SK-N-SH (cell line): ENCODE measurements at places on chromosomes 12 and 14.

DNA sequence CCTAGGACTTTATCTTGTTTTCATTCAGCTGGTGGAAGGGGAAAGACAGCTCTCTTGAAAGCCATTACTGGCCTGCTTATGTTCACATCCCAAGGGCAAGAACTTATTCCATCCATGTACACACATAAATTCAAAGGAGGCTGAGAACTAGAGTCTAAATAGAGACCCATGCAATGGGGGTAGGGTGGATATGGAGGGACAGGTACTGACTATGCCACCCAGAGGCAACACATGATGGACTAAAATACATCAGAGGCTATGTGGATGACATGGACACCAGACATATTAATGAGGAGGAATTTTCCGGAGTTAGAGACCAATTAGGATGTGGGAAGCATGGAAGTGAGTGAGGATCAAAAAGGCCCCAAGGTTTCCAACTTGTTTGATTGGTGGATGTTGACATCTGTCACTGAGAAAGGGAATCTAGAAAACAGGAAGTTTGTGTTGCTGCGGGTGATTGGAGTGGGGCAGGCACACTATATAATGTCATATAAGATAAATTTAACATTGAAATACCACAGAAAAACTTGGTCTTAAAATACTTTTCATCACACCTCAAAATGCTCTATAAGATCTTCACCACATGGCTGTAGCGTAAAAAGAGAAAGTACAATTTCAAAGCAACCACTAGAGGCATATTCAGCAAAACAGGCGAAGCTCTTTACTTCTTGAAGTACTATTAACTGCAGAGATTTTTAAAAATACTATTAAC lies 130.4 kb downstream of the GRIP1 start:
- DNase-seq, result no peak

GRCh38 chr14:32576088-32576795 lies 247.1 kb downstream of the AKAP6 start:
- peak; percentile 58 for DNase-seq

DNA sequence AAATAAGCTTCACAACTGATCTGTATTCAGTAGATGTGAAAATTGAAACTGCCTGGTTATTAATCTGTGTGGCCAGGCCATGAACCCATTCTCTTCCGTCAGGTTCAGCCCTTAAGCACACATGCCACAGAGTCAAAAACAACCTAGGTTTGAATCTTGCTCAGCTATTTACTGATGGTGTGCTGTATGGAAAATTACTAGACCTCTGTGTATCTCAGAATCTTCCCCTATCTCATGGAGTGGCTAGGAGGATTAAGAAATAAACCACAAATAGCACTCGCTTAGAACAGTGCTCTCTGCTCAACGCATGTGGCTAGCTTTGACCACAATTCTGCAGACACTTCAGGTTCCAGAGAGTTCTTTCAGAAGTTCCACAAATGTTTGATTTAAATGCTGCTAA lies 240.7 kb upstream of the PLEKHG7 start:
- no peak for DNase-seq

GRCh38 chr12:27946421-27946820 lies 26.1 kb downstream of the PTHLH start:
- DNase-seq, result no peak

GRCh38 chr12:107718606-107719005 lies 33.0 kb downstream of the PWP1 start:
- no peak for DNase-seq

- no peak for DNase-seq
Measured at GRCh38 chr14:103030741-103031565, 26.4 kb downstream of the CDC42BPB start.

DNA sequence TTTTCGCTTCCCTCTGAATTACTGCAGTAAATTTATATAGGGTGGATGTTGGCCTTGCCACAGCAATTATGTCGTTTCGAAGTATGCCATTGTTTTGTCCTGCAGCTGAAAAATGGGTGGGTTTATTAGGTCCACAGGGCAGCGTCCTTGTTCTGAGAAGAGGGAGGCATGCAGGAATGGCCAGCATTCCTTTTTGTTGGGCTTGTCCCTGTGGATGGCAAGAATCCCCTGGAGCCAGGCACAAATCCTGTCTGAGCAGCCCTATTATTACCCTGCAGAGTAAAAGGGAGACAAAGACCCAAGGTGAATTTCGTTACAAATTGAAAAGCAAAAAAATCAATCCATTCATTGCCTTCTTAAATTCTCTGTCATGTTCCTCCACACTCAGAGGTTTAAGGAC lies 88.1 kb downstream of the CHST11 start:
- DNase-seq, result no peak

GRCh38 chr14:106694638-106695393 lies 1168.4 kb downstream of the TMEM121 start:
- peak; percentile 42 for DNase-seq

GRCh38 chr12:116916714-116917114 lies 6.0 kb downstream of the FBXW8 start:
- no peak for DNase-seq
